ENCODE measurements at places on chromosomes 16 and 17. TPM values are rescaled to one million over a fixed set of nuclear protein-coding genes. Genes with fewer than 3 reads are reported as not detected.

DNA sequence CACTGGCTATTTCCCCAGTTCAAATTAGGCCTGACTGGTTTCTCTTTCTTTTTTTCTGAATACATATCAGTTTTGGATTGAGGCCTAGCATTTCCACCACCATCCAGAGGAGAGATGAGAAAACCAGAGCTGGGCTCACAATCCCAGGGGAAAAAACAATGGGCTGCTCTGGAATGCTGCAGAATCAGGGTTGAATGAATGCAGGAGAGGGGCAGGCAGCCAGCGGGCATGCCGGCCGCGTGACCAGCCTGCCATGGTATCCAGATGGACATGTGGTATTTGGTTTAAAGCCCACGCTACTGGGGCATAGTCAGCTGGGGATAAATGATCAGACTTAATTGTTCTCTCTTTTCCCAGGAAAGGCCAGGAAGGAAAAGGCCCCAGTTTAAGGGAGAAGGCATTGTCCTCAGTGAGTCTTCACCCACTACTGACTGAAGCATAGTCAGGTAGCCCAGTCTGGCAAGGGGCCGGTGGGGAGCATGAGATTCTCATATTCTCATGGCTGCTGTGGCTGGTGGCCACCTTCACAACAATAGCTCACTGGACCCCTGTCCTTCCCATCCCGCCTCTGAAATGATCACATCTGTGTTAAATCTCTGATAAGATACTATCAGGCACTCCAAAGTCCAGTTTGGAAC is 38.7 kb upstream of the RHOT1 start:
- peak; percentile 29 for DNase-seq

GRCh38 chr17:67696347-67696746 is 21.4 kb upstream of the NOL11 start:
- no peak for DNase-seq

GRCh38 chr17:65064452-65065019 is 8.0 kb upstream of the GNA13 start:
- peak; percentile 13 for DNase-seq

DNA sequence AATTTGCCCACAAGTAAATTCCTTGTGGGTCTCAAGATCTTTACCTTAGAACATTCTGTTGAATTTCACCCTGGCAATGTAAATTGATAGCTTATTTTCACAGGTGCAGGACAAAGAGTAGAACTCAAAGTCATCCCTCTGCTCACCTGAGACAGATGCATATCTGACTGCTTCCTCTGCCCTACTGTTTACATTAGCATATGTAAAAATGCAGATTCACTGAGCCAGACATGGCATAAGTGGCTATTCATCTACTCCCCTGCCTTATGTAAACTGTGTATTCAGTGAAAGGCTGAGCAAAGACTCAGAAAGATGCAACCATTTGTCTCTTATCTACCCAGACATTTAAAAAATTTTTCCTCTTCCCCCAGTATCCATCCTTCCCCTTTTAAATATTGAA is 22.3 kb upstream of the MILR1 start:
- no peak for DNase-seq

DNASE1L2 gene
- 0.60 TPM for total RNA-seq

Measured in RPMI7951 (cell line).